Renal cortex interstitium (tissue), 15 donors: ENCODE measurements at places on chromosomes 11 and 22. TPM values are rescaled to one million over a fixed set of nuclear protein-coding genes. Genes with fewer than 3 reads are reported as not detected.

OR51I1 gene
- not detected for polyA plus RNA-seq

DNAJB7 gene
- polyA plus RNA-seq, result 0.29 TPM

OR5AL1 gene
- not detected for polyA plus RNA-seq

ZNF202 gene
- 22.1 TPM for polyA plus RNA-seq

NNMT gene
- polyA plus RNA-seq, result 1.4 TPM

FGF4 gene
- not detected for polyA plus RNA-seq

KIF18A gene
- 9.5 TPM for polyA plus RNA-seq

GGT5 gene
- 15.8 TPM for polyA plus RNA-seq

TSPAN32 gene
- 1.6 TPM for polyA plus RNA-seq

TMEM191B gene
- 3.8 TPM for polyA plus RNA-seq

AQP11 gene
- 4.6 TPM for polyA plus RNA-seq

OR2AG2 gene
- 0.12 TPM for polyA plus RNA-seq

DNA sequence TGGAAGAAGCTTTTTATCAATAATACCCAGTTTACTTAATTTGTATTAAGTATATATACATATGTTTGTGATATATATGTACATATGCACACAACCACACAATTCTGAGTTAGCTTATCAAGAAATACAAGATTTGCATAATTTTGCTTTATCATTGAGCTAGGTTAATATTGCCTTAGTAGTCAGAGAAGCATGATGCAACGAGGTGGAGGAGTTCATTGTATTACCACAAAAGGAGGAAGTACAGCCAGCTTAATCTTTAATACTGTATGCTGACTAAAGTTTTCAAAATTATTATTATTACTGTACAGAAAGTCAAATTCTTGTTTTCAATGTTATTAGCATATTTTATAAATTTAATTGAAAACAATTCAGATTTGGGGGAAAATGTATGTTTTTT is 278.4 kb upstream of the PDGFD start:
- no peak for DNase-seq

GRCh38 chr11:11701070-11701469 is 79.3 kb upstream of the GALNT18 start:
- DNase-seq, result no peak

DNA sequence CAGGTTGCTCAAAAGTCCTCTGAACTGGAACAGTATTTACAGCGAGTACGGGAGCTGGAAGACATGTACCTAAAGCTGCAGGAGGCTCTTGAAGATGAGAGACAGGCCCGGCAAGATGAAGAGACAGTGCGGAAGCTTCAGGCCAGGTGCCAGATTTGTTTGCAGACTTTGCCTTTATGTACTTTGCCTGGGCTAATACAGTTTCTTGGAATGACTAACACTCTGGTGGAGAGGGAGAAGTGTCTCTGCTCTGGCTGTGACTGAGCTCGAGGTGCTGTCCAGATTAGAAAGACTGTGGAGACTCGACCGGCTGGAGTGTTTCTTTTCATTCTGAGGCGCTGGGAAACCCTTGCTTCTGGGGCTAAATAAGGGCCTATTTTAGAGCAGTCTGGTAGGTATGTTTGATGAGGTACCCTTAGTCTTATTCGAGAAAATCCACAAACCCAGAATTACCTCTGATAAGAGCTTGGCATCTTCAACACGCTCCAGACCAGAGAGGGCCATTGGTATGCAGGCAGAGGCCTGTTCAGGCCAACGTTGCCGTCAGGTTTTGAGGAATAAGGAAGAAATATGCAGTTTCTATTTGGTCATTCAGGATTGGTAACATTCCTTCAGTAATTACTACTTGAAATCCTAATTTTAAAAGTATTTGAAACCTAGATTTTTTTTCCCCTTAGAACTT is 76.5 kb downstream of the SWAP70 start:
- DNase-seq, result no peak

DNA sequence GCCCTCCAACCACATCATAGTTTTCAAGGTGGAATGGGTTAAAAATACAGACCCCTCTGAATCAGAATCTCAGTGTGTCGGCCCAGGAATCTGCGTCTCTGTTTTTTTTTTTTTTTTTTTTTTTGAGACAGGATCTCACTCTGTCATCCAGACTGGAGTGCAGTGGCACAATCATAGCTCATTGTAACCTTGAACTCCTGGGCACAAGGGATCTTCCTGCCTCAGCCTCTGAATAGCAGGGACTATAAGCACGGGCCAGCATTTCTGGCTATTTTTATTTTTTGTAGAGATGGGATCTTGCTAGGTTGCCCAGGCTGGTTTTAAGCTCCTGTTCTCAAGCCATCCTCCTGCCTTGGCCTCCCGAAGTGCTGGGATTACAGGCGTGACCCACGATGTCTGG is 28.2 kb downstream of the MIAT start:
- no peak for DNase-seq

DNA sequence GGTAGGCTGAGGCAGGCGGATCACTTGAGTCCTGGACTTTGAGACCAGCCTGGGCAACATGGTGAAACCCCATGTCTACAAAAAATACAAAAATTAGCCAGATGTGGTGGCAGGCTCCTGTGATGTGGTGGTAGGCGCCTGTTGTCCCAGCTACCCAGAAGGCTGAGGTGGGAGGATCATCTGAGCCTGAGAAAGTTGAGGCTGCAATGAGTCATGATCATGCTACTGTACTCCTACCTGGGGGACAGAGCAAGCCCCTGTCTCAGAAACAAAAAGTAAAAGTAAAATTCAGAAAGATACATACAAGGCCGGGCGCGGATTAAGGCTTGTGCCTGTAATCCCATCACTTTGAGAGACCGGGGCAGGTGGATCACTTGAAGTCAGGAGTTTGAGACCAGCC is 6.3 kb downstream of the LDHAL6A start:
- DNase-seq, result no peak

- DNase-seq, result no peak
Observed at GRCh38 chr22:19103880-19104821, 18.1 kb downstream of the DGCR2 start.

- DNase-seq, result no peak
Observed at GRCh38 chr22:27391092-27391770, 410.3 kb downstream of the MN1 start.

GRCh38 chr11:10350334-10350733 is 45.5 kb downstream of the ADM start:
- DNase-seq, result no peak

- no peak for DNase-seq
Observed at GRCh38 chr11:133107763-133108162, 424.5 kb downstream of the OPCML start.

GRCh38 chr11:70389201-70389600 is 9.1 kb upstream of the CTTN start:
- no peak for DNase-seq

- no peak for DNase-seq
Observed at GRCh38 chr22:46535876-46536536, 1.4 kb downstream of the CELSR1 start.

- DNase-seq, result no peak
Observed at GRCh38 chr11:85737738-85738137, 51.7 kb upstream of the CCDC89 start.

DNA sequence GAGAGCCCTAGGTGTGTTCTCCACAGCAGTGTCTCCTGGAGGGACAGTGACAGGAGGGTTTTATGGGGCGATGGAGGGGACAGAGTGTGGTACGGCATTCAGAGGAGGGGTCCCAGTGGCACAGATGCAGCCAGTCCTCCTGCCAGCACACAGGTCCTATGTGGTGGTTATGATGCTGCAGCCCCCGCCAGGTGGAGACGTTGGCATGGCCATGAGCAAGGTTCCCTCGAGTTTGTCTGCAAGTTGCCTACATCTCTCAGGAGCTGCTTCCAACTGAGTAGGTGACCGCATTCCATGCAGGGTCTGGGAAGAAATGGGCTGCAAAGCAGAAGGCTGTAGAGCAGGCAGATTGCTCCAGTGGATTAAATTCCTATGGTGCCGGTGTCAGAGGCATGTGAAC is 646.0 kb downstream of the TBC1D22A start:
- DNase-seq, result no peak

DNA sequence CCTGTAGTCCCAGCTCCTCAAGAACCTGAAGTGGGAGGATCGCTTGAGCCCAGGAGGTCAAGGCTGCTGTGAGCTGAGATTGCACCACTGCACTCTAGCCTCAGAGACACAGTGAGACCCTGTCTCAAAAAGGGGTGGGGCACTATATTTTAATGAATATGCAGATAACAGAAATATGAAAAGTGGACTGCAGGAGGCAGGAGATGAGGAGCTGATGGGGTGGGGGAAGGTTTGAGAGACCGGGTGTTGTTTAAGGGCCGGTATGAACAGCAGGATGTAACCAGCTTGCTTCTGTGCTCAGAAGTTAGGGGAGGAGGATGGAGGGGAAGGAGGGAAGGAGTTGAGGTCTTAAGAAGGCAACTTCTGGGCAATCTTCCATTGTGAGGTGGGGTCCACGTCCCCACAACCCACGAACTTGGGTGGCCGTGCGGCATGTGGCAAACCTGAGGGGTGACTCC is 1.3 kb upstream of the B4GALNT4 start:
- no peak for DNase-seq

- no peak for DNase-seq
Observed at GRCh38 chr22:27546157-27546935, 255.2 kb downstream of the MN1 start.

DNA sequence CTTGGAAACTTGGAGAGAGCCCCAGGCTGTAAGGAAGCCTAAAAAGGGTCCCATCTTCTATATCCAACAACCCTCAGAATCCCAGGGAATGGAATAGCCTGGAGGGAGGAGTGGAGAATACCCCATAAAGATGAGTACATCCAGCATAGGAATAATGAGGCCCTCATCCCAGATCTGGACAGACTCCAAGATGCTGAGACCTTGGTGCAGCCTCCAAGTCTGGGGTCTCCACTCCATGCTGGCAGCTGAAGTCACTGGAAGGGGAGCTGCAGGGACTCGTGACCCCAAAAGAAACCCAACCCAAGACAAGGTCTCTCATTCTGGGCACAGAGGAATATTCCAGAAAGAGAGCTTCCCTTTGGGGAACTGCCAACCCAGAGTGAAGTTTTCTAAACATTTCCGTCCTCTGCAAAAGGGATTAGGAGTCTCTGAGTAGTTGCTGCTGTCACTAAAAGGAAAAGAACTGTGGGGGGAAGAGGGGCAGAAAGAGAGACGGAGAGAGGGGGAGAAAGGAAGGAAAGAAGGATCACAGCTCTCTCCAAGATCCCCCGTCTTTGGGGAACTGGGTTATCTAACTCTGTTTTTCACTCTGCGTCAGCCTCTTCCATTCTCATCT is 589 bp downstream of the SCGB1A1 start:
- DNase-seq, result no peak

GRCh38 chr11:126891556-126892217 is 108.9 kb downstream of the KIRREL3 start:
- no peak for DNase-seq

- DNase-seq, result no peak
Observed at GRCh38 chr11:66531841-66532240, 14.0 kb downstream of the ZDHHC24 start.

GRCh38 chr11:82747471-82747870 is 13.8 kb upstream of the FAM181B start:
- DNase-seq, result no peak

DNA sequence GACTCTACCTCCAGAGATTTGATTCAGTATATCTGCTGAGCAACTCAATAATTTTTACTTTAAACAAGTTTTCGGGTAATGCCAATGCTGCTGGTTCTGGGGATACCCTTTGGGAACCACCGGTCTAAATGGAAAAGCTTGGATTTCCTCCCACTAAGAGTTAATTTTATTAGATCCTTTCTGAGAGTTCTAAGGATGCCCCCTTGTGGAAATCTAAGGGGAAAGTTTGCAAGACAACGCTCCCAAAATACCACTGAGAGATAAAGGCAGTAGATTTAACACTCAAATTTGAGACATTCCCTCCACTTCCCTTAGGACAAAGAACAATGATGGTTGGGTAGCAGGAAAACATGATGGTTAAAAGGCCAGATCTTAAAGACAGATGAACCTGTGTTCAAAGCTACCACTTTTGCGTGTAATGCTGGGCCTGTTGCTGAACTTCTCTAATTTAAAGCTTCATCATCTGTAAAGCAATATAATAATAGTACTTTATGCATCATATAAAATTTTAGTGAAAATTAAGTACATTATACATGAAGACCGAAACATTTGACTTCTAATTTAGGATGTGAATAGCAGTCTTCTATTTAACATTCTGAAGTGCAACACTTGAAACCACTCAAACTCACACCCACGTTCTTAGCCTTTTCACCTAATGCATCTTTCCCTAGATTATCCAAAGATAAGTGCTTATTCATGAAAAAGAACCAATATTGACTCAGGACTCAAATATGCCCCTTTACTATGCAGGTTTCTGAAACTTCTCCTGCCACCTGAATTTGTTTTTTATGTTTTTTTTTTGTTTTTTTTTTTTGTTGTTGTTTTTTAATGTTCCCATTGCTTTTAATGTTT is 110.1 kb upstream of the LUZP2 start:
- peak; percentile 20 for DNase-seq

GRCh38 chr11:84471501-84471900 is 1155.6 kb downstream of the DLG2 start:
- no peak for DNase-seq

DNA sequence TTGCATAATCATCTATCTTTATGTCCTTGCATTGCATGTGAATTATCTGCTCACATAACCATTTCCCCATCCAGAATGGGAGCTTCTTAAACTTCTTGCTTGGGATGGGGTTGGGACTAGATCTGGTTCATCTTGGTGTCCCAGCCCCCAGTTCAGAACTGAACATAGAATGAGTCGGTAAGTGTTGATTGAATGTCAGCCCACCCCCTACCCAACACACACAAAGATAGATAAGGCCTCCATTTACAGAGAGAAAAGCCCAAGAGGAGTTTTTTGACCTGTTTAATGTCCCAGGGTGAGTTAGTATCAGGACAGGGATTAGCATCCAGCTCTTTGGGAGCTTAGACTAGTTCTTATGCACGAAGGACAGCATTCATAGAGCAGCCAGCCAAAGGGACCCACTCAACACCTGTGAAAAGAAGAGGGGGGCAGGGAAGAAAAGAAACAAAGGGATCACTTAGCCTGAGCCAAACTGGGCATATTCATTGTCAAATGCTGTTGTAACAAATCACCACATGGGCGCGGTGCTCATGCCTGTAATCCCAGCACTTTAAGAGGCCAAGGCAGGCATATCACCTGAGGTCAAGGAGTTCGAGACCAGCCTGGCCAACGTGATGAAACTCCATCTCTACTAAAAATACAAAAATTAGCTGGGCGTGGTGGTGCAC is 57.4 kb downstream of the CHRDL2 start:
- no peak for DNase-seq

GRCh38 chr11:118223570-118223969 is 1.2 kb downstream of the JAML start:
- DNase-seq, result no peak

- DNase-seq, result peak; percentile 24
Observed at GRCh38 chr11:103624708-103625623, 411.5 kb upstream of the DDI1 start.

DNA sequence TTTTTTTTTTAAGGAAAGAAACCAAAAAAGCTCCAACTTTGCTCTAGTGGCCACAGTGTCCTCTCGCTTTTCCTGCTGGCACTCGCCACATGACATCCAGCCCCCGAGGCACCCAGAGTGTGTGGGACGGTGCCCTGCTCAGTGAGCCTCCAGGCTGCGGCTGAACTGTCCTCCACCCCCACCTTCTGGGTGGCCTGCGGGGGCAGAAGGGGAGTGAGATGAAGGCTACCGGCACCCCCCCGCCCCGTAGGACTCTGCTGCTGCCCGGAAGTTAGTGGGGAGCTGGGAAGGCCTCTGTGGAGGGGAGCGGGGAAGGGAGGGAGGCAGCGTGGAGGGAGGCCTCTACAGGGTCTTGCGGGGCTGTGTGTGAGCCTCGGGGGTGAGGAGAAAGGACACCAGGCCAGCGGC is 264.4 kb downstream of the CTTN start:
- DNase-seq, result no peak
